Activated gamma-delta T cell treated with anti-CD3 and anti-CD28 coated beads, Interleukin-2, amount 50 U/mL, for 16 hours (primary cell): ENCODE measurements at places on chromosomes 12 and 14.

DNA sequence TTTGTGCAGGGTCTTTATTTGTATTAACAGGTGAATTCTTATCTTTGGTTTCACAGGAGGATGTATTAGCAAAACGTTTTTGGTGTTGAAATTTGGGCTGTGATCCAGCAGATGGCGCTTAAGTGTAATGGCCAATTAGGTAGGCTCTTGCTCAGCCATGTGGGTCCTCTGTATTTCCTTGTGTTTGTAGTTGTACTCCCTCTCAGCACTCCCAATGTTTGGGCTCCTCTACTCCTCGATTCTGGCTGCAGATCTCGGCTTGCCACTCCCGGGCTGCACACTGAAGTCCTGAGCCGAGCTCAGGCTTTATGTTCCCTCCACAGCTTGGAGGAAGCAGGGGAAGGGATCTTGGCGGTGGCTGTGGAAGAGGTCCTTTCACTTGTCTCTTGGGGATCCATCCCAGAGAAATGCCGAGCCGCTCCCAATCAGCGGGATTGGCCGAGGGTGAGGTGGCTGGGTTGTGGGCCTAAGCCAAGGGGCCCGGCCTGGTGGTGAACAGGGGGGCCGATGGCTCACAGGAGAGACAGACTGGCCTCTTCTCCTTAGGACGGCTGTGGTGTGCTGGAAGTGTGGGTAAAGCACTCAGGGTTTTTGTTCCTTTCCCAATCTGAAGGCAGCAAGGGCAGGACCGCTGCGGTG, 133.7 kb downstream of the AEBP2 start:
- DNase-seq: no peak

DNA sequence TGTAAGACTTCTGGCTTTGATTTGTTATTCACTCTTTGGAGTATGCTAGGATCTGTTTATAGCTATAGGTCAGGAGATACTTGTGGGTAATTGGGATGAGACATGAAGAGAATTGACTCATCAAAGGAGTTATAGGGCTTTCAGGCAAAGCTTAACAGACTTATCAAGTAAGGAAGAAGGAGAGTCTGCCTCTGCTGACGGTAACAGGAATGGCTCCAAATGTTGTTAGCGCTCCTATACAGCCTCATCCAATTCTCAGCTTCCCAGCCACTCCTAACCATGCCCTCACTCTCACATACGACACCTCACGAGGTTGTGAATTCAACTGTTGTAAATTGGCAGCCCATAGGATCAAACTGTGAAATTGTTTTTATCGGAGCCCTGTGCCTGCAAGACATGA, 140.5 kb downstream of the KCNA5 start:
- DNase-seq: no peak

DNA sequence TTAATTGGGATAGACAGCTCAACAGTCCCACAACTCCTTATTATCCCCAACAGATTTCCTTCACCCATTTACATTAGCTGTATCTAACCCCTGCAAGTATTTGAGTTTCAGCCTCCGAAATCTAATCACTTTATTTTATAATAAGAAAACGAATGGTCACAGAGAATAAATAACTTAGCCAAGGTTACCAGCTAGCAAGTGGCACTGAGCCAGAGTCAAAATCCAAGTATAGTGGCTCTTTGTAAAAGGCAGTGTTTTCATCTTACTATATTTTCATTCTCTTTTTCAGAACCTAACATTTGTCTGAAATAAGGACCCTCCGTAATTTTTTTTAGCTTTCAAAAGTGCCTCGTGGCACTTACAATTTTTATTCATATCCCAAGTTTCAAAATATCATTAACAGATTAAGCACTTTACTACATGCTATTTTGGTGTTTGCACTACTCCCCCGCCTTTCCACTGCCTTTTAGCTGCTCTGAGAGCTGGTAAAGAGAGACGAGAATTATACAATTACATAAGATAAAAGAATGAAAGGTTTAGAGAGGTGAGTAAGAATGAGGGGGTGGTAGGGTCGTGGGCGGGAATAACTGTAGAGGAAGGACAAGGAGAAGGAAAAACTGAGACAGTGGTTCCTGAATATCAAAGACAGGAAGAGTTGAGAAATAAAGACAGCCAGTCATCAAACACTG, 3.7 kb upstream of the USP15 start:
- peak; percentile 28 for DNase-seq

GRCh38 chr12:119721306-119721705, 53.4 kb downstream of the PRKAB1 start:
- DNase-seq: no peak

- no peak for DNase-seq
These were observed 259.6 kb upstream of the NAV3 start for GRCh38 chr12:77571127-77571526.

GRCh38 chr12:108484431-108484830, 30.6 kb upstream of the FICD start:
- DNase-seq: no peak
